C1 segment of cervical spinal cord (tissue), 14 donors: ENCODE measurements at places on chromosomes 1 and 21.

GRCh38 chr1:110235181-110235833 is 25.2 kb downstream of the KCNC4 start:
- no peak for DNase-seq

DNA sequence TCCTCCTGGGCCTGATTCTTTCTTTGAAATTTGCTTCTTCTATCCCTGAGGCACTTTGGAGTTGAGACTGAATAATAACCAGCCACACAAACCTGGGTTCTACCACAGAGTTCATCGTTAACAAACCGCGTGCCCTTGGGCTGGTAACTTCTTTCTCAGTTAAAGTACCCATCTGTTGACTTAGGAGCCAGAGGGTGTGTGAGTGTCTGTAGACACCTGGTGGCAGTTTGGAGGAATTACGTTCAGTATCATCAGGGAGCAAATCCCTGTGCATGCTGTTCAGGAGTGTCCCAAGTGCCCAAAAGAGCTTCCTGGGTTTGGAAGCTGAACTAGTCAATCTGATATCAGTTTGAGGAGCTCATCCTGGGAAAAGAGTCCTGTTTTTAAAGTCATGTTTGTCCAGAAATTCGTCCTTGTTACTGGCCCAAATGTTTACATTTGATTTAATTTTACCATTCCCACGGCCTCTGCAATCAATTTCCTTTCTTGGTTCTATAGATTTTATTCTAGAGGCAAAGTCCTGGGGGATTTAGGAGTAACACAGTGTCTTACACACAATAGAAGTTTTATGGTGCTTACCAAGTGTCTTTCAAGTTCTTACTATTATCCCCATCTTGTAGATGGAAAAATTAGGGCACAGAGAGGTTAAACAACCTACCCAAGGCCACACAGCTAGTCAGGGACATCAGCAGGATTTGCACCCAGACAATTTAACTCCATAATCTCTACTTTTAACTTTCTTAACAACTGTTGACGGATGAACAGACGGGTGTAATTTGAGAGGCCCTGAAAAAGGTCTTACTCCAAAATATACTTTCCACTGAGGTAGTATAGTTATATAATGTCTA is 26.7 kb upstream of the RPTN start:
- DNase-seq = no peak

DNA sequence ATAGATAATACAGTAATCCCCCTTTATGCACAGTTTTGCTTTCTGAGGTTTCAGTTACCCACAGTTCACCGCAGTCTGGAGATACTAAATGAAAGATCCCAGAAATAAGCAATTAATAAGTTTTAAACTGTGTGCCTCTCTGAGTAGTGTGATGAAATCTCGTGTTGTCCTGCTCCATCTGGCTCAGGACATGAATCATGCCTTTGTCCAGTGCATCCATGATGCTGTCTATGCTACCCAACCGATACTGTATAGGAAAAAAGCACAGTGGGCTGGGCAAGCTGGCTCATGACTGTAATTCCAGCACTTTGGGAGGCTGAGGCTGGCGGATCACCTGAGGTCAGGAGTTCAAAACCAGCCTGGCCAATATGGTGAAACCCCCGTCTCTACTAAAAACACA is 85.0 kb upstream of the SLC2A1 start:
- no peak for DNase-seq

DNA sequence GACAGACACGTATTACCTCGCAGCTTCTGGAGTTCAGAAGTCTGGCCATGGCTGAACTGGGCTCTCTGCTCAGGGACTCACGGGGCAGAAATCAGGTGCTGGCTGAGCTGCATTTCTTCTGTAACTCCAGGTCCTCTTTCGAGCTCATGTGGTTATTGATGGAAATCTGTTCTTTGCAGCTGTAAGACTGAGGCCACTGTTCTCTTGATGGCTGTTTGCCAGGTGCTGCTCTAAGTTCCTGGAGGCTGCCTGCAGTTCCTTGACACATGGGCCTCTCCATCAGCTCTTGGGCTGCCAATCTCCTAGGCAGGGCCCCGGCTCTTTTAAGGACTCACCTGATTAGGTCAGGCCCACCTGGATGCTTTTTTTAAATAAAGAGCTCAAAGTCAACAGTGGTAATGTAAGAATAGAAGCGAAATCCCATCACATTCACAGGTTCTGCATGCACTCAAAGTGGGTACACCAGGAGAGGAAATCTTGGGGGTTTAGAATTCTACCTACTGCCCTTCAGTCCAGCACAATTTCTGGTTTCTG is 139.1 kb downstream of the KAZN start:
- no peak for DNase-seq

GRCh38 chr1:21634806-21635535 is 34.2 kb downstream of the RAP1GAP start:
- DNase-seq = no peak

DNA sequence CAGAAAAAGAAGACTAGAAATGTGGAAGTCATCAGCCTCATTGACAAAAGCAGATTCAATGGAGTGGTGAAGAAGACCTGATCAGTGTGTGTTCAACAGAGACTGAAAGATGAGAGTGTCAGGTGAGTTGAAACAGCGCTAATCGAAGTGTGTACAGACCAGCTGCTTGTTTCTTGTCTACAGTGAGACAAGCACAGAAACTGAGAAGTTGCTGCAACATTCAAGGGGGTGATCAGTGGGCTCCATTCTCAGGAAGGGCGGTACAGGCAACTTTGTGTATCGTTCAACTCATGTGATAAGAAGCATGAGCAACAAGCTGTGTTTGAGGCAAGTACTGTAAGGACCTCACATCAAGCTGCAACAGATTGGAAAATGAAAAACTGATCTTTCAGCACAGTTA is 19.4 kb downstream of the DSCAM start:
- DNase-seq = no peak

GRCh38 chr1:50066806-50067205 is 41.9 kb upstream of the ELAVL4 start:
- DNase-seq = no peak

GRCh38 chr1:204829133-204829825 is 41.4 kb upstream of the NFASC start:
- DNase-seq = peak; percentile 56

GRCh38 chr1:245986404-245987218 is 520.5 kb downstream of the SMYD3 start:
- no peak for DNase-seq

DNA sequence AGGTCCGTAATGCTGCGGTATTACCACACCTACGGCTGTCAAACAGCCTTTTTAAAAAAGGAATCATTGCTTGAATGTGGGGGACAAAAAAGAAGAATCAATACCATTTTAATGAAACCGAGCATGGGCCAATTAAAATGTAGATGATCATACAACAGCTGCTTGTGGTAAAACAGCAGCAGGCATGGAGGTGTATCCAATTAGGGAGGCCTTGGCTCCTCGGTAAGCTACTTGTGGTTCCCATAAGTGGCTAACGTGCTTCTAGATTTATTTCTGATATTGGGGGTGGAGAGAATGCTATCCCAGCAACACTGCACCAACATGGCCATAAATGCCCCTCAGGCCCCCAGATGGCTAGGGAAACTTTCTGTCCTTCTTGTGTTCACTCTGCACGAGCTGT is 1.8 kb downstream of the PTPN14 start:
- DNase-seq = no peak
